ENCODE measurements at places on chromosomes 12 and 14.
A peak's percentile ranks its signal among the peaks of the same experiment; 100 is the strongest.

- H3K4me3 ChIP-seq, result no peak overlapping the region
- H3K36me3 ChIP-seq, result peaks cover 22% of the 10 kb centered on the region
- no peaks in the 10 kb centered on the region for H3K4me1 ChIP-seq
- no peak overlapping the region for H3K27ac ChIP-seq
These were observed 65.0 kb downstream of the RFLNA start for GRCh38 chr12:124359671-124360581.

- H3K4me1 ChIP-seq, result peaks cover 4% of the 10 kb centered on the region
- no peaks in the 10 kb centered on the region for H3K36me3 ChIP-seq
- H3K4me3 ChIP-seq, result no peak overlapping the region
- no peak for DNase-seq
- H3K27ac ChIP-seq, result no peak overlapping the region
- H3K27me3 ChIP-seq, result peaks cover 44% of the 10 kb centered on the region
These were observed 10.0 kb downstream of the STYK1 start for GRCh38 chr12:10663869-10664268.

DNA sequence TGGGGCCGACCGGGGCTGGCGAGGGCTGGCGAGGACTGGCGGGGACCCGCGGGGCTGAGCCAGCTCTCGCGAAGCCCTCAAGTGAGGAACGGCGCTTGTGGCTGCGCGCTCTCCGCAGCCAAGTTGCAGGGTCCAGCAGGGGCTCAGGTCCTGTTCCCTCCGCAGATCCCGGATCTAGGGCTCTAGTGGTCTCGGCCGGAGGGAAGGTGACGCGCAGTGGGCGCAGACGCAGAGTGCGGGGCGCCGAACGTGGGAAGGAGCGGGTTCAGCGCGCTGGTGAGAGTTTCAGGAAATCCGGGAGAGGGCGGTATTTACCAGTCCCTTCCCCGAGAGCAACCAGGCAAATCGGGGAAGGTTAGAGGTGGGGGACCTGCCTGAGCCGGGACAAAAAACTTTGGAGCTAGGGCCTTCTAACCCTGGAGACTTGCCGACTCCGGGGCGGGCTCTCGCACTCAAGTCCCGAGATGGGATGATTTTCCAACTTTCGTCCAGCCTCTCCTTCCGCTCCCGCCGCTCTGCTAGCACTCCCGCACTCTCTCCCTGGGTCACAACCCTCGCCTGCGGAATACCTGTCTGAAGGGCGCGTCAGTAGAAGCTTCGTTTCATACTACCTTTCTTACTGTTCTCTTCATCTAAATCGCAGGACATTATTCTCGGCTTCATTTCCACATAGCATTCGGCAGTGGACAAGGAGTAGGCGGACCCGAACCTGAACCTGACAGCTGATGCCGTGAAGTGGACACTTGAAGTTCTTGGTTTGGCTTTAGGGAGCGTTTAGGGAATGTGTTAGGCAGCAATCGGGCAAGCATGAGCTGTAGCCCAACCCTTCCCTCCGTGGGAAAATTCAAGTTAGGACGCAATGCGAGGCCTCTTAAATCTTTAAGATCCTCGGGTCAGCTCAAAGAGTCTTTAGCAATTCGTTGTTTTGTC lies 13.6 kb upstream of the PAX9 start:
- no peak overlapping the region for H3K4me3 ChIP-seq
- H3K36me3 ChIP-seq, result no peaks in the 10 kb centered on the region
- no peak for DNase-seq
- H3K27me3 ChIP-seq, result peaks cover 68% of the 10 kb centered on the region

DNA sequence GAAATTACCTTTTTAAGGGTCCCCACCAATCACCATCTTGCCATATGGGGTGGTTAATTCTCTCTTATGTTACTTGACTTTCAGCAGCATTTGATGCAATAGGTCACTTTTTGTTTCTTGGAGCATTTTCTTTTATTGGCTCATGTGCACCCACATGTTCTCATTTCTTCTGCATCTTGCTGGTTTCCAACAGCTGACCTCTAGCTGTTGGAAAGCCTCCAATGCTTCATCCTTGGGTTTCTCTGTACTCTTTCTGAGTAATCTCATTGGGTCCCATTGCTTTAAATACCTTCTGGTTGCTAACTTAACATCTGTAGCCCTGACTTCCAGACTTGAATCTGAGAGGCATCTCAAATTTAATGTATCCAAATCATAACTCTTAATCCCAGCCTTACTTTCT lies 116.8 kb downstream of the CRADD start:
- no peaks in the 10 kb centered on the region for H3K27me3 ChIP-seq
- no peak overlapping the region for H3K27ac ChIP-seq
- DNase-seq, result no peak
- H3K4me3 ChIP-seq, result no peak overlapping the region

DNA sequence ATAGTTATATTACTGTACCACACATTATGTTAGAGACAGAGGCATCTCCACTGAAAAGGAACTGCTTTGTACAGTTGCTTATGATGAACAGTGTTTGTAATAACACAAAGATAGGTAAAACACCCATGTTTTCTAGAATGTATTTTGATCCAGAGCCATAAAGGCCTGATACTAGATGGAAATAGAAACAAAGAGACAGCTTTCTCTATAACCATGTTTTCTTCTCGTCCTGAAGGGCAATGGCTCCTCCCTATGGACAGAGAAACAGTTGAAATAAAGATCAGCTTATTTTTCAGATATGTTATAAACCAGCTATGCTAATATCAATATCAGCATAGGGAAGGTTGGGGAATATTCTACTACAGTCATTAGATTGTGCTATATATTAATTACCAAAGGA lies 109.2 kb downstream of the ATXN7L3B start:
- DNase-seq, result no peak
- no peaks in the 10 kb centered on the region for H3K27me3 ChIP-seq
- no peak overlapping the region for H3K4me3 ChIP-seq
- H3K27ac ChIP-seq, result no peak overlapping the region
- H3K36me3 ChIP-seq, result no peaks in the 10 kb centered on the region

DNA sequence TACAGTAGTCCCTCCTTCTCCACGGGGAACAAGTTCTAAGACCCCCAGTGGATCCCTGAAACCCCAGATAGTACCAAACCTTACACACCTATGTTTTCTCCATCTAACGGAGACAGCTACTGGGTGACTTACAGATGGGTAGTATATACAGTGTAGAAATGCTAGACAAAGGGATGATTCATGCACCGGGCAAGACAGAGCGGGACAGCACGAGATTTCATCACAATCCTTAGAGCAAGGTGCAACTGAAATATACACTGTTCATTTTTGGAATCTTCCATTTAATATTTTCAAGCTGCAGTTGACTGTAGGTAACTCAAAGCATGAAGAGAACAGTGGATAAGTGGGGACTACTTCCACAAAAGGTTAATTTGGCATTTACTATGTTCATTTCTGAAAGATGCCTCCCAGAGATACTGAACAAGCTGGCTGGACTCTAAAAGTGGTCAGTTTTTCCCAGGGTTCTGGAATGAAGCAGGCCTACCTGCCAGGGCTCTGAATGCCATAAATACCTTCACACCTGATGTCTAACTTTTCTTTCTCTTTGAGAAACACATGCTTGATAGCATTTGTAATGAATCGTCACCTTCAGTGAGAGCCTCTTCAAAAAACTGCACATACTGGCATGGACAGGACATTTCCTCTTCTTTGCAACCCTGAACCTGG lies 127.7 kb upstream of the FOXN3 start:
- no peak overlapping the region for H3K4me3 ChIP-seq
- peaks cover 25% of the 10 kb centered on the region for H3K4me1 ChIP-seq
- H3K36me3 ChIP-seq, result peaks cover 15% of the 10 kb centered on the region
- no peak for DNase-seq
- no peak overlapping the region for H3K27ac ChIP-seq

- peaks cover 4% of the 10 kb centered on the region for H3K4me1 ChIP-seq
- no peaks in the 10 kb centered on the region for H3K36me3 ChIP-seq
- H3K27ac ChIP-seq, result no peak overlapping the region
These were observed 11.2 kb downstream of the ESRRB start for GRCh38 chr14:76386944-76387782.

GRCh38 chr12:54126696-54127537 lies 61.9 kb downstream of the SMUG1 start:
- no peaks in the 10 kb centered on the region for H3K4me1 ChIP-seq
- peaks cover 84% of the 10 kb centered on the region for H3K27me3 ChIP-seq
- no peak for DNase-seq
- no peaks in the 10 kb centered on the region for H3K36me3 ChIP-seq
- no peak overlapping the region for H3K4me3 ChIP-seq

DNA sequence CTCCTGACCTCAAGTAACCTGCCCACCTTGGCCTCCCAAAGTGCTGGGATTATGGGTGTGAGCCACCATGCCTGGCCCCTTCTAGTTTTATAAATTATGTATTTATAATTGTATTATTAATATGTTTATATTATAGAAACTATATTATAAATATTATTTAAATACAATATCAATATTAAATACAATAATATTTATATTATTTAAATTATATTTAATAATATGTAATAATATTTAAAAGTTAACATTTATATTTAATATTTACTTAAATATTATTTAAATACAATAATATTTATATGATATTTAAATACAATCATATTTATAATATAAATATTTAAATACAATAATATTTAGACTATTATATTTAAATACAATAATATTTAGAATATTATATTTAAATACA lies 20.0 kb downstream of the SDR9C7 start:
- H3K4me1 ChIP-seq, result no peaks in the 10 kb centered on the region
- H3K4me3 ChIP-seq, result no peak overlapping the region
- H3K36me3 ChIP-seq, result no peaks in the 10 kb centered on the region
- peaks cover 4% of the 10 kb centered on the region for H3K27me3 ChIP-seq
- no peak for DNase-seq

DNA sequence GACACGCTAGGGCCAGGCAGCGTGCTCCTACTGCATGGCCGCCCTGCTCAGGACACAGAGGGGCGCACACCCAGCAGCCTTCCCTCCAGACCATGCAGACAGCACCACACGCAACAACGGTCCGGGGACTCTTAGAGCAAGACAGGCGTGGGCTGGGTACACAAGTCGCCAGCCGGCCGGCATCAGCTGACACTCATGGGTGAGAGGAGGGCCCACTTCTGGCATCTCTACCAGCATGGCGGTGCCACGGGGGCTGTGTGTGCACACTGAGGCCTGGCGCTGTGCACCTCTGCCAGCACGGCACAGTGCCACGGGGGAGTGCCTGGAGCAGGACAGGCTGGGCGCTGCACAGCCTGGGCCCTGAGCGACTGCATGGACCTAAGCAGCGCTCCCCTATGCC lies 6.7 kb upstream of the BTBD6 start:
- H3K27me3 ChIP-seq, result no peaks in the 10 kb centered on the region
- no peak for DNase-seq
- no peak overlapping the region for H3K27ac ChIP-seq
- H3K4me3 ChIP-seq, result no peak overlapping the region
- peaks cover 18% of the 10 kb centered on the region for H3K36me3 ChIP-seq

- peak; percentile 66 for DNase-seq
- H3K4me1 ChIP-seq, result peaks cover 32% of the 10 kb centered on the region
- no peaks in the 10 kb centered on the region for H3K27me3 ChIP-seq
- peak overlapping the region; percentile 86 for H3K27ac ChIP-seq
- H3K4me3 ChIP-seq, result peak overlapping the region; percentile 74
These were observed 329.3 kb upstream of the OR4E1 start for GRCh38 chr14:22002860-22003284.

GRCh38 chr12:53552361-53553327 lies 45.4 kb upstream of the NPFF start:
- H3K27me3 ChIP-seq, result no peaks in the 10 kb centered on the region
- peaks cover 27% of the 10 kb centered on the region for H3K36me3 ChIP-seq
- H3K27ac ChIP-seq, result no peak overlapping the region
- H3K4me1 ChIP-seq, result peaks cover 12% of the 10 kb centered on the region

DNA sequence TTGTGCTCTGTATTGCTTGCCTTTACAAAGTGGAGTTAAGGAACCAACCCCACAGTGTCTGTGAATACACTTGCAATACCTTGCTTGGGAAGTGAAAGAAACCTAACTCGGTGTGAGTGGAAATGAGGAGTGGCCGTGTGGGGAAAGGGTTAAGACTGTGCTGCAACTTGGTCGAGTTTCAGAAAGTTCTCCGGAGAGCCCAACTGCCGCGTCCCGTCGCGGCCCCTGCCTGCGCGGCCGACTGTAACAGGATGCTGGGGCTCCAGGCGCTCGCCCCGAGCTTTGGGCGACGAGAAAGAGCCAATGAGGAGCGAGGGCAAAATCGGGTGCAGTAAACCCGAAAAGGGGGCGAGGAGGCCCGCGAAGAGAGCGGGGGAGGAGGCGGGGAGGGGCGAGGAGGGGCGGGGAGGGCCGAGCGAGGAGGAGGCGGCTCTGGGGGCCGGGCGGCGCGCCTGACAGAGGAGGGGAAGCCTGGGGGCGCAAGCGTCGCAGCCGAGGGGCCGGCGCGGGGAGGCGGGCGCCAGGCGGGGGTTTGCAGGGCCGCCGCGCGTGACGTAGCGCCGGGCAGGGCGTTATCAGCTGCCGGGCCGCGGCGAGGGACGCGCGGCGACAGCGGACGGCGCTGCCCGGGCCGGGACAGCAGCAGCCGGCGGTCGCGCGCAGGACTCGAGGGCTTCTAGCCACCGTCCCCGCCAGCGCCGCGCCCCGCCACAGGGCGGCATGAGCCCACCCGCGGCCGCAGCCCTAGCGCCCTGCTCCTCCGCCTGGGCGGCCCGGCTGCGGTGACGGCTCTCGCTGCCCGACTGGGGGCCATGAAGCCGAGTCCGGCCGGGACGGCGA lies at the start of gene DACT1:
DACT1 (plus strand) TSS at position 572 of the 840 bp plus-strand sequence; CDS start at position 813, 241 bp downstream.
- peak within 1 kb of the TSS; percentile 89 for H3K27ac ChIP-seq
- H3K4me3 ChIP-seq, result peak within 1 kb of the TSS; percentile 88
- H3K27me3 ChIP-seq, result peaks cover 23% of the 10 kb centered on the region
- peaks cover 42% of the 10 kb centered on the region for H3K4me1 ChIP-seq
- peak; percentile 66 for DNase-seq

GRCh38 chr12:110726028-110726427 lies 16.7 kb downstream of the PPP1CC start:
- no peaks in the 10 kb centered on the region for H3K27me3 ChIP-seq
- H3K27ac ChIP-seq, result peak overlapping the region; percentile 46
- no peak for DNase-seq
- peaks cover 30% of the 10 kb centered on the region for H3K4me1 ChIP-seq

DNA sequence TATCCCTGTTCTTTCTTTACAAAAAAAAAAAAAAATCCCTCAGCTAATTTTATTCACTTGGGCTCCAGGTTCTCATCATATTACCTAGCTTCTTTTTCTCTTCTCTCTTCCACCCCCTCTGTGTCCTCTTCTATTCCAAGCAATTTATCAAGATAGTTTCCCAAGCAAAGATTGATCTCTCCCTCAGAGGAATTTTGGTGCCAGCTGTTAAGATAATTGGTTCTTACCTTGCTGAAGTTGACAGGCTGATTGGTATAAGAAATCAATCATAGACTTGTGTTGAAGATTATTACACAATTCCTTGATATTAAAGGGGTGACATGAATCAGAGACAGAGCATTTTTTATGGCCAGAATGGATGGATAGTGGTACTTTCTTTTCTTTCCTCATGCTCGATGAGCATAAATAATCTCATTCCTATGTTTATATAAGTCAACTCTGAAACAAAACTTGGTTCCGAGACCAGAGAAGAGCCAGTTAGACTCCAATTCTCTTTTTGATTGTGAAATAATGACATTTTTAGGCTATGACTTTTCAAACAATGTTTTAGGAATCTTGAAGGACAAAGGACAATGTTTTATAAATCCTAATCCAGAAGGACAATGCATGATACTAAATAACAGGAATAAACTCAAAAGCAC lies 264.1 kb upstream of the PRKD1 start:
- no peak overlapping the region for H3K27ac ChIP-seq
- H3K36me3 ChIP-seq, result no peaks in the 10 kb centered on the region
- H3K27me3 ChIP-seq, result no peaks in the 10 kb centered on the region

Measured in activated T-helper 2 cell treated with anti-CD3 and anti-CD28 coated beads, Interferon-gamma antibody, Interleukin-2, Interleukin-4, amounts not matched to agents 10 μg/mL and 5 μg/mL and 100 μg/mL, durations not matched to agents 14 hours and 24 hours and 36 hours (primary cell).